SJSA1 (cell line): ENCODE measurements at places on chromosomes 4 and X. TPM values are rescaled to one million over a fixed set of nuclear protein-coding genes. Genes with fewer than 3 reads are reported as not detected.

GRCh38 chr4:186137196-186137794 is 32.8 kb downstream of the FAM149A start:
- H3K4me3 ChIP-seq = no peak overlapping the region
- H3K27me3 ChIP-seq = no peaks in the 10 kb centered on the region
- no peak overlapping the region for H3K27ac ChIP-seq
- H3K36me3 ChIP-seq = no peaks in the 10 kb centered on the region
- H3K4me1 ChIP-seq = no peaks in the 10 kb centered on the region

- H3K27me3 ChIP-seq = no peaks in the 10 kb centered on the region
- no peaks in the 10 kb centered on the region for H3K4me1 ChIP-seq
- no peak overlapping the region for H3K4me3 ChIP-seq
- no peaks in the 10 kb centered on the region for H3K36me3 ChIP-seq
- H3K27ac ChIP-seq = no peak overlapping the region
These were observed 51.3 kb upstream of the MAP3K15 start for GRCh38 chrX:19566359-19567222.

- H3K4me3 ChIP-seq = no peak overlapping the region
- no peaks in the 10 kb centered on the region for H3K27me3 ChIP-seq
- H3K36me3 ChIP-seq = no peaks in the 10 kb centered on the region
- peaks cover 8% of the 10 kb centered on the region for H3K4me1 ChIP-seq
These were observed 14.3 kb upstream of the FAM241A start for GRCh38 chr4:112130906-112131305.

Gene CACNA1F
- total RNA-seq = not detected in 2 replicates

GRCh38 chr4:129231945-129232588 is 136.1 kb downstream of the C4orf33 start:
- no peak for DNase-seq
- peaks cover 4% of the 10 kb centered on the region; the same call in 1 of the 2 replicates for H3K27me3 ChIP-seq
- no peak overlapping the region for H3K4me3 ChIP-seq
- H3K27ac ChIP-seq = no peak overlapping the region
- H3K4me1 ChIP-seq = no peaks in the 10 kb centered on the region

DNA sequence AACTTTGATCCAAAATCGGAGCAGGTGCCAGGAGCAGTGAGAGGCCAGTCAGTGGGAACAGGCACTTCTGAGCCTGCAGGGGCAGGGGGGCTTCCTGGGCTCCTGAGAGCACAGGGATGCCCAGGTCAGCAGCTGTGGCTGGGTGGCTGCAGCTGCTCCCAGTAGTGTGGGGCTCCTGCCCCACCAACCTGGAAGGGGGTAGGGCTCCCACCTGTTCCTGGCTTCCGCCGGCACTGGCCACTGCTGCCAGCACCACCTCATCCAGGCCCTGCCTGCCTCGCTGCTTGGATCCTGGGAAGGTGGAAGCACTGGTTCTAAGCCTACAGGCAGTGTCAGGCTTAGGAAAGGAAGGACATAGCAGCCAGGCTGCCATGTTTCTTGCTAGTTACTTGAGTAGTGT is 18.6 kb downstream of the GRK4 start:
- H3K4me1 ChIP-seq = peaks cover 9% of the 10 kb centered on the region
- H3K4me3 ChIP-seq = no peak overlapping the region
- DNase-seq = no peak
- H3K27ac ChIP-seq = no peak overlapping the region
- H3K27me3 ChIP-seq = no peaks in the 10 kb centered on the region
- H3K36me3 ChIP-seq = no peaks in the 10 kb centered on the region
